ENCODE measurements at places on chromosomes 4 and X.

- DNase-seq: no peak
Observed at GRCh38 chr4:23219779-23220408, 527.2 kb downstream of the GBA3 start.

DNA sequence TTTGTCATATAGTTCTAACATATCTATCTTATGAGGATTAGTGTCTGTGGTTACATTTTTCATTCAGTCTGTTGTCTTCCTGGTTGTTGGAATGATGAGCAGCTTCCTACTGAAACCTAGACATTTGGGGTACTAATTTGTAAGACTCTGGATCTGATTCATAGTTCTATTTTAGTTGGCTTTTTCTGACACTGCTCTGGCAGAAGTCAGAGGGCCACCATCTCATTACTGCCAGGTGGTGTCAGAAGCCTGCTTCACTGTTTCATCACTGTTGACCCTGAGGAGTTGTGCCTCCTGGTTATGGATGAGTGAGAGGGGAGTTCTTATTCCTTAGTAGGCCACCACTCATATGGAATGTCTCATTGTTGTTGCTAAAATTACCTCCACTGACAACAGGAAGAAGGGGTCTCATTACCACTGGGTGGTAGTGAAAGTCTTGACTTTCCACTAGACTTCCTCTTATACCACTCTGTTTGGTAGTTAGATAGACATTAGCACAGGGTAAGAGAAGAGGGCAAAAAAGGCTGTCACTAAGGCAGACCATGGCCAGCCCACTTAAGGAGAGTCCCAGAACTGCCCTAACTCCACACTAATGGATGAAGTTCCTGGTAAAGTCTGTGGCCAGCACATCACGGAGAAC is 395.2 kb downstream of the SPOCK3 start:
- no peak for DNase-seq

DNA sequence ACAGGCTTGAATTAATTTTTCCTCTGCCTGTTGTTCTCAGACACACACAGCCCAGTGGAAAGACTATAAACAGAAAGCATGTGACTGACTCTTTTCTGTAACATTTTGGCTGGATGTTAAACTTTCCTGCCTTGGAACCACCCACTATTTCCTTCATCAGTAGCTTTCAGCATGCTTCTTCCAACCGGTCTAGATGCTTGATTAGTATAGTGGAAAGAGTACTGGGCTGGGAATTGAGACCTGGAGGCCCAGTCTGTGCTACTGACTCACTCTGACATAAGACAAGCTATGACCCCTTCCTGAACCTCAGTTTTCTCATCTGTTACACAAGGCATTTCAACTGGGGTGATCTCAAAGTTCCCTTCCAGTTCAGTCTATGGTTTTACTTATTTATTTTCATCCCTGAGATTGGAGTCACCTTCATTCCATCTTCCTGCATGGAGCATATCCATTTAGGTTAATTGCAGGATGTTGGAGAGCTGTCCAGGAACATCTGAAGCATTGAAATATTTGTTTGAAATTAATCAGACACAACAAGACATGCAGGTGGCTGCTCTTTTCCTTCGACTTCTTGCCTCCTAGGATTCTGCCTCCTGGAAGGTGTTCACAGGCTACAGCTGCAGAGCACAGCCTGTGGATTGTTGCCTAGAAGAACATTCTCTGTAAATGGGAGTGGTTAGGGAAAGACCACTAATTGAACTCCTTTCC is 173.4 kb downstream of the RTL9 start:
- no peak for DNase-seq

DNA sequence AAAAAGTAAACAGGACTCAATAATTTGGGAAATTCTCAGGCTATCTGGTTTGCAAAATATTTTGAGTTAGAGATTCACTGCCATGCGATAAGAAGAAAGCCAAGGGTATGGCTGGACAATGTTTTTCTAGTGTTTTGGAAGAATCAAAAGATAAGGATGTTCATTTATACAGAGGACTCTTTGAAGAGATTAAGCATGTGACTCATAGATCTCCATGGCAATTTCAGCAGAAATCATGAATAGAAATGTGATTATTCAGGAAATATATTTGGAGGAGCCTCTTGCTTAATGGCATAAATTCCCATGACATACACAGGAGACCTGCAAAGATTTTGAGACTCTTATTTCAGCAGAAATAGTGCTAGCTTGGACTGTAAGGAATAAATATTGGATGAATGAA is 16.7 kb upstream of the FRAS1 start:
- DNase-seq: no peak

DNA sequence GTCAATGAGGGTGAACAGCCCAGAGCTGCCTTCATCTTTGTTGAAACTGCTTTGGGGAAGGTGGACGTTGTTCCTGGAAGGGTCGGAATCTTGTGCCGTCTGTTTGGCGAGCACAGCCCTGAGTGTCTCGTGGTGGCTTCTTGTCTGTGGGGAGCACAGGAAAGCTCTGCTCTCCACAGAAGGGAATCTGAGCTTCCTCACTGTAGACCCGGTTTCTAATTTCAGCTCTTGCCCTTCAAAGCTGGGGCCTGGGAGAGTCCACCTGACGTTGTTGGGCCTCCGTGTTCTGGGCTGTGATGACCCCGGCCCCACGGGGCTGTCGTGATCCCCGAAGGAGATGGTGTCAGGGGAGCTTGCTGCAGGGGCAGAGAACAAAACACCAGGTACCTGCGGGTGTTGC is 47.5 kb downstream of the SORCS2 start:
- no peak for DNase-seq

DNA sequence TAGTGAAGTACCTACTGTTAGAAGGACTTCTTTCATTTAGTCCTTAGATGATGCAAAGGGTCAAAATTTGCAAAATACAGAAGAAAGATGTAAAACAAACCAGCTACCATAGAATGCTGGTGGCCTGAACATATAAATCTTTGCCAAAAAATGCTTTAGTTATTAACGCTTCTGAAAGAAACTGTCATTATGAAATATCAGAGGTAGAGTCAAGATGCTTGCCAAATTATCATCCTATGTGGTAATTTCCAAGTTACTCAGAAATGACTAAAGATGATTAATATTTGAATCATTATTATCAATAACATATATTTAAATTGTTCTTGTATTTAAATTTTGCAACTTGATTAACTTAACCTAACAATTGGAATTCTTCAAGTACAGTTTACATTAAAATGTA is 588.4 kb upstream of the FAM241A start:
- DNase-seq: no peak

DNA sequence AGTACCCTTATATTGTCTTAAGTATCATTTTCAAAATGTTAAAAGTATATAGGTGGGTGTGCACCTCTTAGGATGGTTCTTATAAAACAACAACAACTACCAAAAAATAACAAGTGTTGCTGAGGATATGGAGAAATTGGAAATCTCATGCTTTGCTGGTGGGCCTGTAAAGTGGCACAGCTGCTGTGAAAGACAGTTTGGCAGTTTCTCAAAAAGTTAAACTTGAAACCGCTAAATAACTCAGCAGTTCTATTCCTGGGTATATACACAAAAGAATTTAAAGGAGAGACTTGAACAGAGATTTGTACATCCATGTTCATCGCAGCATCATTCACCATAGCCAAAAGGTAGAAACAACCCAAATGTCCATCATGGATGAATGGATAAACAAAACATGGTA is 65.5 kb downstream of the HAND2 start:
- DNase-seq: no peak

- no peak for DNase-seq
Observed at GRCh38 chr4:165152527-165152926, 39.9 kb upstream of the TMEM192 start.

- DNase-seq: no peak
Observed at GRCh38 chrX:118736394-118737010, 9.1 kb downstream of the IL13RA1 start.

DNA sequence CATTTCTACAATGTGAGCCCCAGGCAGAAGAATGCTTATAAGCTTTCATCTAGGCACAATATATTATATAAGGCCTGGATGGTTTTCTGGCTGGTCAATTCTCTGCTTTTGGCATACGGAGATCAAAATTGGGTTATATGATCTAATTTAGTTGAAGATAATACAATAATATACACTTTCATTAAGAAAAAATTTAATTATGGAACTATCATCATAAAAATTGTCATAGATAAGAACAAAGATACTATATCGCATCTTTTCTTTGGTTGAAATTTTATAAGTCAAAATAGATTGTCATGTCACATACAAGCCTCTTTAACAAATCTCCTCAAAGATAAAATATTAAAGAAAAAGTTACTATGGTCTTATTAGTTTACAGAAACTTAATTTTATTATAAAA is 17.1 kb downstream of the DMD start:
- DNase-seq: no peak

DNA sequence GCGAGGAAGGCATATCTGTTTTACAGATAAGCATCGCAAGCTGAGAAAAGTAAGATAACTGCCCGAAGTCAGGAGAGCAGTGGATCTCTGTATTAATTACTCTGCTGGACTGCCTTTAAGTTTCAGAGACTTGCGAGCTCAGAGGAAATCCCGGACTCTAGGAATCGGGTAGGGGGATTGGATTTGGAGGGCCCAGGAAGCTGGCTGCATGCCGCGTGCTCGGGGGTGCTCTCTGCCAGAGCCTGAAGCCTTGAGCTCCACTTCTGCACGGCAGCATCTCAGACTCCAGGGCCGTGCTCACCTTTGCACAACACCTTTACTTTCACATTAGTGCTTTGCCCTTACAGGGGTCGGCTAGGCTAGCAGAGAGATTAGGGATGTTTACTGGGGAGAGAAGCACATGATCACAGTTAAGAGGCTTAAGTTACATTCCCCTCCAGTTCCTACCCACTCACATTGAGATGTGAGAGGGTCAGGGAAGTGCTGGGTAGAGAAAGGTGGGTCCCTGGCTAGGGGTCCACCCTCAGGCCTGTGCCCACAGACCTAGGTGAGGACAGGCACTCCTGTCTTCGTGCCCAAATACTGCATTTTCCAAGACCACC is 57.0 kb downstream of the TRIML1 start:
- DNase-seq: no peak

- no peak for DNase-seq
Observed at GRCh38 chrX:122565952-122566351, 618.1 kb upstream of the GRIA3 start.

DNA sequence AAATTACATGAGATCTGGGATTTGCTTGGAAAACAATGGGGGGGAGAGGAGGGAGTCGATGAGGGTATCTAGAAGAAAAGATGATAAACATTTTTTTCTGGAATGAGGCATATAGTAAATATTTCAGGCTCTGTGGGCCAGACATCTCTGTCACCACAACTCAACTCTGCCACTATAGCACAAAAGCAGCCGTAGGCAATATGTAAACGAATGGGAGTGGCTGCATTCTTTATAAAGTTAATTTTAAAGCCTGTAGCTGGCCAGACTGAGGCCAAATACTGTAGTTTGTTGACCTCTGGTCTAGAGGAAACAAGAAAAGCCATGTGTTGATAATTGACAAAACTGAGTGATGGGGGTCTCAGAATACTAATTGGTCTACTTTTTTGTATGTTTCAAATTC is 14.1 kb upstream of the TCEANC start:
- no peak for DNase-seq

- DNase-seq: no peak
Observed at GRCh38 chr4:144572660-144573059, 73.3 kb upstream of the HHIP start.

- no peak for DNase-seq
Observed at GRCh38 chr4:25253071-25253445, 19.2 kb downstream of the PI4K2B start.

- no peak for DNase-seq
Observed at GRCh38 chr4:122476126-122476525, 19.6 kb upstream of the IL2 start.

- DNase-seq: no peak
Observed at GRCh38 chr4:6355052-6355451, 85.4 kb downstream of the WFS1 start.

GRCh38 chr4:174494146-174494545 is 28.1 kb downstream of the HPGD start:
- DNase-seq: no peak

- no peak for DNase-seq
Observed at GRCh38 chrX:39577206-39577984, 520.4 kb downstream of the BCOR start.

GRCh38 chr4:54924891-54925290 is 200.5 kb downstream of the KDR start:
- DNase-seq: no peak

- no peak for DNase-seq
Observed at GRCh38 chr4:183175631-183176232, 76.7 kb downstream of the WWC2 start.

DNA sequence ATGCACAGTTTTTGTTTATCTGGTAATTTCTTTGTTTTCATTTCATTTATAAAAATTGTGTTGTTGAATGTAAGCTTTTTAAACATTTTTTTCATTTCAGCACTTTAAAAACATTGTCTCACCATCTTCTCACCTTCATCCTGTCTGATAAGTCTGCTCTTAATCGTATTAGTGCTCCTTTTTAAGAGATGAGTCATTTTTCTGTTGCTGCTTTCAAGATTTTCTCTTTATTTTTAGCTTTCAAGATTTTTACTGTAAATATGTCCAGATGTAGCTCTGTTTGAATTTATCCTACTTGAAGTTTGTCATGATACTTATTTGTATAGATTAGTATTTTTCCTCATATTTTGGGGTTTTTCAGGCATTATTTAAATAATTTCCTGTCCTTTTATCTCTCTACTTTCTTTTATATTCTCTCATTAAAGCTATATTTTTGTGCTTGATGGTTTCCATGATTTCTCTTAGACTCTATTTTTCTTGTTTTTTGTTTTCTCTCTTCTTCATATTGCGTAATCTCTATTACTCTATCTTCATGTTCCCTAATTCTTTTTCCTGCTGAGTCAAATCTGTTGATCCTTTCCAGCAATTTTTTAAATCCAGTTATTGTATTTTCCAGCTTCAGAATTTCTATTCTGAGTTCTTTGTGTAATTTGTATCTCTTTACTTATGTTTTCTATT is 1400.4 kb upstream of the PCDH7 start:
- DNase-seq: no peak

DNA sequence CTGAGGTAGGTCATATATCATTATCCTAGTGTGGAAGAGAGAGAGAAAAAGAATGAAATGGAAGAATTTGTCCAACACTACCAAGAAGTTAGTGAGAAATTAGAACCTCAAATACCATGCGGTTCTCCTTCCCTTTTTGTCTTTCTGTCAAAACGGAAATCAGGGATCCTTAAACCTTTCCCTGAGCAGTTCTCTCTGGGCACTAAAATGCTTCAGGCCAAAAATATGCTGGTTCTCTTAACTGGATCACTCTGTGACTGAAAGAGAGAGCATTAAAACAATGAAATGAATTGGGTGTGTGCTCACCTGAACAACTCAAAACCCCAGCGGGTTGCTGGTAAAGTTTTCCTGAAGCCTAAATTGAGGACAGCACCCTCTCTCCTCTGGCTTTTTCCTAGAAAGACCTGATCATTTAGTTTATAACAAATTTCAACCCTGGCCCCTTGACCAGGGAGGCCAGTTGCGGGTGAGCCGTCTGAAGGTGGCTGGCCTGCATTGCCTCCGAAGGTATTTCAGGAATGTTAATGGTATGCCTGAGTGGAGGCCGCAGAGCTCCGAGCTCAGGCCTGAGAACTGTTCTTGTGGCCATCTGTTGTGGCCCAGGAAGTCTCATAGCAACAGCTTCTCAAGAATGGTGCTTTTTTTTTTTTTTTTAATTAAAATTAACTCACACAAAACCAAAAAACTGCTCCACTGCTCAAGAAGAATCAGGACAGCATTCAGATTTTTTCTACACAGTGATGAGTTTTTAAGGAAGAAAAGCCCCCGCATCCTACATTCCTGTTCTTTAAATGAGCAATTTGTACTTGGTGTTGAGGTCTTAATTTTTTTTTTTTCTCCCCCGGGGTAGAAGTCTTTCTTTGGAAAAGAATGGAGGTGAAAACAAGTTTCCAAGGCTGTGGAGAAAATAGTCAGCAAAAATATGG is 155.1 kb downstream of the SHROOM3 start:
- no peak for DNase-seq
